ENCODE measurements at places on chromosomes 7 and 10.

- DNase-seq: no peak
Measured at GRCh38 chr10:69504576-69505250, 53.4 kb downstream of the TSPAN15 start.

DNA sequence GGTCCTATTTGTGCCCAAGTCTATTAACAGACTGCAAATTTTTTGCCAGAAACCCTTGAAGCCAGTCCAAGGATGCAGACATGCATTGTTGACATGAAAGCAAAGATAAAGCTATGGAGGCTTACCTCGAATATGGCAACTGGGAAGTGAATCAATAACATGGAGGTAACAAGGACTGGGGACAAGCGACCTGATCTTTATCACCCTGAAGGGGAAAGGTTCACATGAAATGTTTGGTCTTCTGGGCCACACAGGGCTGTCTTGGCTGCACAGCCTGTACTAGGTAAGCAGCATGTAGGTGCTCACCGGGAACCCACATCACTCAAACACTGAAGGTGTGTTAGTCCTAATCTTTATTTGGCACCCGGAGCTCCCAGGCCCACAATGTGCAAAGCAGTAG is 17.9 kb downstream of the ERCC6 start:
- DNase-seq: no peak

- DNase-seq: no peak
Measured at GRCh38 chr7:84137812-84138211, 56.8 kb downstream of the SEMA3A start.

DNA sequence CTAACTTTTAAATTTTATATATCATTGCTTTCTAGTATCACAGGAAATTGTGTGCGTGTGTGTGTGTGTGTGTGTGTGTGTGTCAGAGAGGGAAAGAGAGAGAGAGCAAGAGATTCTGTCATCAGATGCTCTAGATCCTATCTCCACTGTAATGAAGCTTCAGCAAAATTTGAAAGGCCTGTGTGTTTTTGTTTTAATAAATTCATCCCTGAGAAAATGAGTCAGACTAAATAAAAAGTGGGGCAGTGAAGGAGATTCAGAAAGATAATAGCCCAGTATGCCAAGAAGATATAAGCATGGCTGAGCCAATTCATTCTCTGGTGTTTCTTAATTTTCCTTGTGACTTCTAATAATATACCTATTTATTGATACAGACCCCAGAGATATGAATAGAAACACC is 184.2 kb upstream of the TMEM196 start:
- DNase-seq: no peak

Measured in adipocyte (in vitro differentiated cells).